AG09319 (cell line): ENCODE measurements at places on chromosomes 1 and 21.
A peak's percentile ranks its signal among the peaks of the same experiment; 100 is the strongest.

DNA sequence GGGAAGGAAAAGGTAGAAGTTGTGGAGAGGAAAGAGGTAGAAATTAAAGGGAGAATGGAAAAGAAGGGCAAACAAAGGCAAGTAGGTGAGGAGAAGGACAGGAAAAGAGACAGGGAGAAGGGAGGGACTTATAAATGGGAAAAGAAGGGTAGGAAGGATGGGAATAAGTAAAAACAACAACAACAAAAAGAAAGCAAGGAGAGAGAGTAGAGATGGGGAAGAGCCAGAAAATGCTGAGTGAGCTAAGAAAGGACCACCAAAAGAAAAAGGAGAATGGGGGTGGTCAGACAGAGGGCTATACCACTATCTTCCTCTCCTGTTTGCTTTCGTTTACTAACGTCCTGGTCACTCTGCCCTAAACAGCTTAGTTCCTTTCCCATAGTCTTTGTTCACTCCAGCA lies 1.7 kb upstream of the CMPK1 start:
- no peak for DNase-seq

- DNase-seq: no peak
Measured at GRCh38 chr1:93620841-93621210, 60.8 kb downstream of the BCAR3 start.

DNA sequence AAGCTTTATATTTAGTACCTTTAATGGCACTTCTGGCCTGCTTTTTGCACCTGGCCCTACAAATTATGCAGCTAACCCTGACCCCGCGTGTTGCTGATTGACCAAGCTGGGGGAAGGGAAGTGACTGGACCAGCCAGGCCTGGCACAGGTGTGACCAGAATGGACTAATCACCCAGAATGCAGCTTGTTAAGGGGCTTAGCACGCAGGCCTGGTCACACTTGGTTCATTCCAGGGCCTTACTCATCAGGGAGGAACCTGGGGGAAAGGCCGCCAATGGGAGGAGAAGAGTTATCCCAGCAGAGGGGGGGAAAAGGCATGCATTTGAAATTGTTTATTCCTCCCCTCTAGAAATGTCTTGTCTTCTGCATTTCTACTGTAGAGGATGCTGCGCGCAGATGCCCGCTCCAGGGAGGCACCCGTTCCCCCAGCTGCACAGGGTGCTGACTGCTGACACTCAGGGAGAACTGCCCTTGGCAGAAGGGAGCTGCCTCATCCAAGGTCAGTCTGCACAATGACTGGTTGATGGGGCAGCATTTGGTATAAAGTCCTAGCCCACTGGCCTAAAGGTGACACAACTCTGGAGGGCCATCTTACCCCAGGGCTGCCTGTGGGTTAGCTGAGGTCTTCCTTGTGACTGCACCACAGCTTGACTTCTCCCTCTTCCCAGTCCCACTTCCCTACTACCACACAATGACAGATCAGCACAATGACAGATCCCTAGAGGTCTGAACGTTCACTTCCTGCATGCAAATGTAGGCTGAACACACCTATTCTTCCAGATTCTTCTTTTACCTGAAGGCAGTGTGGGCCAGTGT lies 29.0 kb downstream of the DHCR24 start:
- peak; percentile 56 for DNase-seq

DNA sequence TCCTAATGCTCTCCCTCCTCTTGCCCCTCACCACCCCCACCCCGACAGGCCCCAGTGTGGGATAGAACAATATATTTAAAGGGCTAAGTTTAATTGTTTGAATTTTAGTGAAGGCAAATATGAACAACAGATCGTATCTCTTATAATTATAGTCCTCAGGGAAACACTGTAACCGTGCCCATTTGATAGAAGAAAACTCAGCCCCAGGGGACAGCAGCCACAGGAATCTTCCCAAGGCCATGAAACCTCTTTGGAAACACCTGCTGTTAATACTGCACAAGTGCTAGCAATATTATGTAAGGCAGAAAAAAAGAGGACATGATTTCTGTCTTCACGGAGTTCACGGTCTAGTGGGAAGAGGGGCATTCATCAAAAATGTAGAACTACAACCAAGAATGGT lies 142.2 kb downstream of the URB2 start:
- no peak for DNase-seq

- no peak for DNase-seq
Measured at GRCh38 chr1:230105754-230106625, 39.0 kb downstream of the GALNT2 start.

- no peak for DNase-seq
Measured at GRCh38 chr1:187275985-187276575, 447.3 kb downstream of the PLA2G4A start.

DNA sequence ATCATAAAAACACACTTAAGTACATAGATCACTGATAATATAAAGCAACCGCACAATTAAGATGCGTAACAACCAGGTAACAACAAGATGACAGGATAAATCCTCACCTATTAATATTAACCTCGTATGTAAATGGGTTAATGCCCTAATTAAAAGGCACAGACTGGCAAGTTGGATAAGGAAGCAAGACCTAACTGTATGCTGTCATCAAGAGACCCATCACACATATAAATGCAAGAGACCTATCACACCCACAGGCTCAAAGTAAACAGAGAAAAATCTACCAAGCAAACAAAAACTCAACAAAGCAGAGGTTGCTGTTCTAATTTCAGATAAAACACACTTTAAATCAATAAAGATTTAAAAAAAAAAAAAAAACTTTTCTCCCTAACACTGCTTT lies 151.8 kb downstream of the FAF1 start:
- DNase-seq: no peak

DNA sequence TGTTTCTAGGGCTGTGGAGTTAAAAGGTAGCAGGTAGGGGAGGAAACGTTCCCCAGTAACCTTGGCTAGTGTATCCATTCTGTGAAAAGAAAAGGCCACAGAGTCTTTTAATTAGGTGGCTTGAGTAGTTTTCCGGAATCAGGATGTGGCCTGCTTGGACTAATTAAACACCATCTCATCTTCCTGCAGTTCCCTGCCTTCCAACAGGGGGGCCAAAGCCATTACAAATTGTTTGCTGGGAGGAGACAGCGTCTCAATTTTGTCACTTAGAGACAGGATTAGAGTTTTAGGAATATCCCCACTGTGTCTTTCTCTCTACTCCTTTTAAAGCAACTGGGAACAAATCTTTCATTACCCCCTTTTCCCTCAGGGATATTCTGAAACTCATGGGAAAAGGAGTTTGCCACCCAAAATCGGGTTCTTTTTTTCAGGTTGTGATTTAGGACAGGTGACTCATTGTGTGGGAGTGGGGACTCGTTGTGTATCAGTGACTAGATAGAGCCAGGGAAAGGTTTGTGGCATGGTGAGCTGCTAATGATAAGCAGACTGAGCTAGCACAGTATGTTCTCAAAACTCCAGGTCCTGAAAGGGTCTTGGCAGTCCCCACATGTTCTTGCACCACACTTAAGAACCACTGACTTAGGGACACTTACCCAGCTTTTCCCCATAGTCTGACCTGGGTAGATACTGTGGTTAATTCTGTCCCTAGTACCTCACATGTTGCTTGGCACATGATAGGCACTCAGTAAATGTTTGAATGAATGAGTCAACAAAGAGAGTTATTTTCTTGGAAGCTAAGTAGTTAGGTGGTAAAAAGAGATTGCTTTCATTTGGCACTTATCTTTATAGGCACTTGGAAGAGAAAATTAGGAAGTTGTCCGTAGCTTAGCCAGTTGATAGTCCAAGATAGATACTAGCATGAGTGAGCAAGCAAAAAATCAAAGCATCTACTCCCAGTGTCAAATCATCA lies 22.5 kb downstream of the INTS3 start:
- no peak for DNase-seq

DNA sequence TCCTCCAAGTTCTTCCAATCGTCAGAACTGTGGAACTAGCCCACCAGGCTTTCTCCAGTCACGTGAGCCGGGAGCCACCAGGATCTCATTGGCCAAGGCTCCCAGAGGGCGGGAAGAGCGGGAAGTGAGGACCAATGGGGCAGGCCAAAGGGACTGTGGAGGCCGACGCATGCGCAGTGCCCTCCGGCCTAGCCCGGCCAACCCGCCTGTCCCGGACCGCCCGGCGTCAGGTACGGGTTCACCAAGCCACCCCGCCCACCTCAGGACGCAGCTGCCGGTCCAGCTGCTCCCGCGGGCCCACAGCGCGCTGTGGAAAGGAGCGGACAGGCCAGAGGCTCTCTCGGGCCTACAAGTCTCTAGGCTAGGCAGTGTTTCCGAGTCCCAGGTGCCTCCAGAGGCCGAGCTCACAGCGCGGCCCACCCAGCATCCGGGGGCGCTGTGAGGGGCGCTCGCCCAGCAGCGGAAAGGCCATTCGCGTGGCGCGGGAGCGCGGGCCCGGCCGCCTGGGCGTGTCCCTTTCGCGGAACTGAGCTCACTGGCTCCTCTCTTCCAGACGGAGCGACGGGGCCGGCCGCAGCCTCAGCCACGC lies 10.9 kb downstream of the OR14I1 start:
- no peak for DNase-seq

DNA sequence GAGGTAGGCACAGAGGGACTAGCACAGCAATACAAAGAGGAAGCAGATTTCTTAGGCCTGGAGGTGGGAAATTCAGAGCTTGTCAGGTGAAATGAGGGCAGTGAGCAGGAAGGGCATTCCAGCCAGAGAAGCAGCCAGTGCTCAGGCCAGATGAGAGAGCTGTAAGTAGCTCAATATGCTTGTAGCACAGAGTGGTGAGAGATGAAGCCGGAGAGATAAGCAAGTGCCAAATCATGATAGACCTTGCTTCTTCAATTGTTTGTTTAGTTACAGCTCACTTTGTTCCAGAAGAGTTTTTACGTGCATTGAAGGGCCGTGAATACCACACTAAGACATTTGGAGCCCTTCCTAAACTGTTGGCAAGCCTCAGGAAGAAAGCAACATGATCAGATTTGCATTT lies 42.0 kb upstream of the ADAMTS1 start:
- DNase-seq: no peak

DNA sequence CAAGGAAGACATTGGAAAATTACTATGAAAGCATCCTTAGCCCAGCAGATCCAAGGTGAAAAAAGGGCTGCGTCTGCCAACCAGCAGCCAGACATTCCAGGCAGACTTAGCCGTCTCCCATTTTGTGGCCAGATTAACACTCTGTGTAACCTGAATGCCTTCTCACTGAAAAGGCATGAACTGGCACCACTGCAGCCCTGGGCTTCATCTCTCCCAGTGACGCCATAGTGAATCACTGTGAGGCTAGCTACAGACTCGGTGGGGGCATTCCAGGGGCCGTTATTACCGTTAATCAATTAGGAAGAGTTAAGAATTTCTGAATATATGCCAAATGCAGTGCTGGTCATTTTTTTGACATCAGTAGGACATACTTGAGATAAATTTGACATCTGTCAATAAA lies 627.4 kb downstream of the LMO4 start:
- peak; percentile 70 for DNase-seq

DNA sequence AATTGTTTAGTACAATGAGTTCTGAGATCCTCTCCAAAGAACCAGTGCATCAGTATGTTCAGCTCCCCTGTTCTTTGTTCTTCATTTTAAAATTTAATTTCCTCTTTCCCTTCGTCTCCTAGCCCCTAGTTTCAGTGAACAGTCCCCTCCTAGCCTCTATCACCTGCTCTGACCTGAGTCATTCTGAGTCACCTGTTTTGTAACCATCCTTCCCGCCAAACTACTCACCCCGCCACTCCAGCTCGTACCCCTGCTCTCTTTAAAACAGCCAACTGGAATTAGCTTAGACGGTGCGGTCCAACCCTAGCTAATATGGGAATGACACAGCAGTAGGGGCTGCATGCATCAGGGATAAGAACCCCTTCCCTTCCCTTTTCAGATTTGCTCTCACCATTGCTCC lies 16.8 kb upstream of the ERVH48-1 start:
- no peak for DNase-seq

DNA sequence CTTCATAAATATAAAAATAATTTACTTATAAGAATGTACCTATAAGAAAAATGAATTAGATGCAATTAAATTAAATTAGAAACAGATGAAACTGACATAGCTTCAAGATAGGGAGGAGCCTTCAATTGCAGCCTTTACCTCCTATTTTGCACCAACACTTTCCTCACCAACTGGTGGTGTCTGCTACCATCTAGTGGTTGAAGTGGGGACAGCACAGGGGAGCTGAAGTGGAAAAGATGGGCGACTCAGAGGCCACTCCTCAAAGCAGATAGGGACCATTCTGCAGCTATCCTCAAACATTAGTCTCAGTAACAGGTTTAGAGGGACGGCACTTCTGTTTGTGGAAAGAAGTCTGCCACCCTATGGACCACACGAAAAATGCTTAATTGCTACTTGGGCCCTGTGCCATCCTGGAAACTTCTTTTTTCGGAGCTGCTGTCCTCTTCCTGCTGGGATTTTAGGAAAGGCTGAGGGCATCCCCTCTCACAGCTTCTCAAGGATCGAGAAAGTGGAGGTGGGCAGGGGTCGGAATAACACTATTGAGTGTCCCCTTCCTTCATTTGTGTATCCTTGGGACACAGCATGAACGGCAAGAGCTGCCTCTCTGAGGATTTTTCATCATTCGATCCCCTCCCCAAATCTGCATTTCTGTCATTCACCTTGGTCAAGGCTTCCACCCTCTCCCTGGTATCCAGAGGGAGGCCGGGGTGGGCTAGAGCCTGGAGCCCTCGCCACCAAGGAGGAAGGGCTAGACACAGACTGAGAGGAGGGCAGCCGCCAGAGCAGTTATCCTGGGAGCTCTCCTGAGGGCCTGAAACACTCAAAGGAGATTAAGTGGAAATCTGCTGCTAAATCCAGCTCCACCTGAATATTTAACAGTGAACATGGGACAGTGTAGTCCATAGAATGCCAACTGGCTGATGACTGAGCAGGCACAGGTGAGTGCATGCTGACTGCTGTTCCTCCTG lies 9.6 kb downstream of the PROK1 start:
- peak; percentile 54 for DNase-seq

GRCh38 chr21:31945141-31945540 lies 72.3 kb downstream of the HUNK start:
- no peak for DNase-seq

DNA sequence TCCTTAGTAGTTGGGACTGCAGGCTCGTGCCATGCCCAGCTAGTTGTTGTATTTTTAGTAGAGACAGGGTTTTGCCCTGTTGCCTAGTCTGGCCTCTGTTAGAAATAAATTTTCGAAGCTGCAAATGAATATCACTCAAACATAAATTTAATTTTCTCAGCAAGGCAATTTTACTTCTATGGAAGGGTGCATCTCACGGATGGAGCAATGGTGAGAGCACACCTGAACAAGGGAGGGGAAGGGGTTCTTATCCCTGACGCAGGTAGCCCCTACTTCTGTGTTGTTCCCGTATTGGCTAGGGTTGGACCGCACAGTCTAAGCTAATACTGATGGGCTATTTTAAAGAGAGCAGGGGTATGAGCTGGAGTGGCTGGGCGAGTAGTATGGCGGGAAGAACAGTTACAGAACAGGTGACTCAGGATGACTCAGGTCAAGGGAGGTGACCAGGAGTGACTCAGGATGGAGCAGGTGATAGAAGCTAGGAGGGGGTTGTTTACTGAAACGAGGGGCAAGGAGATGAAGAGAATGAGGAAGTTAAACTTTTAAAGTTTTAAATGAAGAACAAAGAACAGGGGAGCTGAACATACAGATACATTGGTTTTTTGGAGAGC lies 7.5 kb downstream of the MDM4 start:
- DNase-seq: no peak
